Fibroblast of the aortic adventitia (primary cell): ENCODE measurements at places on chromosomes 5 and 9. TPM values are rescaled to one million over a fixed set of nuclear protein-coding genes. Genes with fewer than 3 reads are reported as not detected.

DNA sequence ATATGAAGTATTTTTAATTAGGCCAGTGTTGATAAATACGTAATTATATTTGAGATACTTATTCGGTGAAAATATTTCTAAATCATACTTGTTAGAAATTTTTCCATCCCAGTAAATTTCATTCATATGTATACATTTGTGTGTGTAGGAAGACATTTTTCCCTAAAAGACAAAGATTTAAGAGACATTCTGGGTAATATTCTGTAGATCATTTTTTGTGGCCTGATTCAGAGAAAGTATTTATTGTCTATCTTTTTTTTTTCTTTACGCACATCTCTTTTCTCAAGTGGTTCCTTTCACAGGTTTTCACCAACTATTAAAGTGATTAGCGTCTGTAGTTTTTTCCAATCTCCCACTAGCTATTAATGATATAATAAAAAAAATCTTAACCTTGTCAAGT is 224.1 kb downstream of the MEF2C start:
- DNase-seq: no peak

NR4A3 gene
- total RNA-seq: 1.1 and 1.5 TPM in 2 replicates

CFAP90 gene
- not detected in 2 replicates for total RNA-seq

DNA sequence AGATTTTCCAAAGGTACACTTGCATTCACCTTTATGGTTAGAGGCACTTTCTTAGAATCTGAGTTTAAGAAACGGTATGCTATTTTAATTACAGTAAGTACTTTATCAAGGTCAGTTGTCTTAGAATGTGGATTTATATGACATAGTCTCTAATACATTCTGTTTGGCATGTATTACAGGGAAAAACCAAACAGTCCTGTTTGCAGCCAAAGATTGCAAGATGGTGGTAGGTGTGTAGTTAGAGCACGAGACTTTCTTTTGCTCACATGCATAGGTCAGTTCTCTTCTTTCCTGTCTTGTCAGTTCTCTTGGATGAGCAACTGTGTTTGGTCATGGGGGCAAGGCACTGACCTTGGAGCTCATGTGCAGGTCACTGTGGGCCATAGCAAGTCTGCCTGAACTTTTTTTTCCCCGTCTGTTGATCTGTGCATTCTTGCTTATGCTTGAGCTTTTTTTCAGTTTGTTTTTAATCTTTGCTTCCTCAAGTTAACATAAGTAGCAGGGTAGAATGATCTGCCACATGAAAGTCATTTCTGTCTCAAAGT is 20.6 kb downstream of the ZSWIM6 start:
- no peak for DNase-seq

DNA sequence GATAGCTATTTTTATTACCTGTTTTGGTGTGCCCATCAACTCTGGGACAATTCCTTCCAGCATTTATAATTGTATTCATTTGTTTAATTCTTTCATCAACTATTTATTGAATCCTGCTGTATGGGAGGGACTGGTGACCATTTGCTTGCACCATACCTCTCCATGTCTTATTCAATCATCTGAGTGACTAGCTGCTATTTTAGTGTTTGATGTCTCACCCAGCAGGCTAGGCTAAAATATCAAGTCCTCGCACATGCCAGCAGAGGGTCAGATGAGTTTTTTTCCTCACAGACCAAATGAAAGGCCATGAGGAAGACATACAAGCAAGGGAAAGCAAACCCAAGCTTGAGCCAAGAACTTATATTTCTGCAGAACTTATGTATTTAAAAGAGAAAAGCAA is 63.9 kb downstream of the CETN3 start:
- DNase-seq: no peak

DNAJC18 gene
- 4.7 and 9.9 TPM in 2 replicates for total RNA-seq

SLC1A3 gene
- 3.7 and 4.1 TPM in 2 replicates for total RNA-seq
